ENCODE measurements at places on chromosomes 1 and 21. TPM values are rescaled to one million over a fixed set of nuclear protein-coding genes. Genes with fewer than 3 reads are reported as not detected.

DNA sequence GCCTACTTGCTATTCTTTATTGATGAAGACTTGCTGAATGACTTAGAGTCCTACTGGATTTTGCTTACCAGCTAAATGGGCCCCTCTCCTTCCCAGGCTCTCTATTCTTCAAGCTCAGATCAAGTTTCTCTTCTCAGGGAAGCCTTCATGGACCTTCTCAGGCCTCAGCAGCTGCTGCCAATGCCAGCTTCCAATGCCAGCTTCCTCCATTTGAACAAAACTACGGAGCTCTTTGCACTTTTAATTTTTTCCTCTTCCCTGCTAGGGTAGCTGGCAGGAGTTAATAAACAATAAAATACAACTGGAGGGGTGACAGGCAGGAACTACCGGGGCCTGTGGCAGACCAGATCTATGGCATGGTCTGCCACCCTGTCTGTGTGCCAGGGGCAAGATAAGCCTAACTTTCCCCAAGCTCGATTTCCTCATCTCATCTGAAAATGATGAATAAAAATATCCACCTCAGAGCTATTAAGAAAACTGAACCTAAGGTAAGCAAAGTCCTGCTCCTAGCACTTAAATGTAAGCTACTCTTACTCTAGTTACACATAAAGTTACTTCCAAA is 995 bp upstream of the IPO13 start:
- DNase-seq, result no peak
- H3K4me1 ChIP-seq, result peaks cover 49% of the 10 kb centered on the region
- H3K27me3 ChIP-seq, result no peaks in the 10 kb centered on the region
- peak overlapping the region; percentile 97 for H3K4me3 ChIP-seq

Gene HMGN1
- 313 TPM for total RNA-seq

GRCh38 chr1:20228314-20228825 is 42.1 kb upstream of the PLA2G2C start:
- no peaks in the 10 kb centered on the region for H3K36me3 ChIP-seq
- H3K27me3 ChIP-seq, result peaks cover 34% of the 10 kb centered on the region
- H3K27ac ChIP-seq, result no peak overlapping the region
- DNase-seq, result no peak
- no peak overlapping the region for H3K4me3 ChIP-seq
- H3K4me1 ChIP-seq, result no peaks in the 10 kb centered on the region

DNA sequence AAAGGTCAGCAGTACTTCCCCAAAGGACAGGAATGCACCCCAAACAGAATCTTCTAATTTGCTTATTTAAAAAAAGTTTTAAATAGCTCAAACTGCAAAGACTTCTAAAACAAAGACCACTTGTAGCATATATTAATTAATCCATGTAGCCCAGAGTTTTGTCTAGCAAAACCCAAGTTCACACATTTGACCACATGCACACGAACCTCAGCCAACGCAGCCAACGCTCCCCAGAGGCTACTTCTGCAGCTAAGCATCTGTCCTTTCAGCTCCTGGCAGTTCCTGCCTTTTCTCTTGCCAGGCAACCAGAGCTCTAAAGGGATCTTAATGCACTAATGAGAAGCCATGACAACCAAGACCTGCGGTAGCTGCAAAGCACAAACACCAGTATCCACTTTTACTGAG is 89.6 kb downstream of the RERE start:
- no peak for DNase-seq
- no peaks in the 10 kb centered on the region for H3K27me3 ChIP-seq
- H3K36me3 ChIP-seq, result peaks cover 8% of the 10 kb centered on the region
- H3K27ac ChIP-seq, result no peak overlapping the region
- H3K4me3 ChIP-seq, result no peak overlapping the region

DNA sequence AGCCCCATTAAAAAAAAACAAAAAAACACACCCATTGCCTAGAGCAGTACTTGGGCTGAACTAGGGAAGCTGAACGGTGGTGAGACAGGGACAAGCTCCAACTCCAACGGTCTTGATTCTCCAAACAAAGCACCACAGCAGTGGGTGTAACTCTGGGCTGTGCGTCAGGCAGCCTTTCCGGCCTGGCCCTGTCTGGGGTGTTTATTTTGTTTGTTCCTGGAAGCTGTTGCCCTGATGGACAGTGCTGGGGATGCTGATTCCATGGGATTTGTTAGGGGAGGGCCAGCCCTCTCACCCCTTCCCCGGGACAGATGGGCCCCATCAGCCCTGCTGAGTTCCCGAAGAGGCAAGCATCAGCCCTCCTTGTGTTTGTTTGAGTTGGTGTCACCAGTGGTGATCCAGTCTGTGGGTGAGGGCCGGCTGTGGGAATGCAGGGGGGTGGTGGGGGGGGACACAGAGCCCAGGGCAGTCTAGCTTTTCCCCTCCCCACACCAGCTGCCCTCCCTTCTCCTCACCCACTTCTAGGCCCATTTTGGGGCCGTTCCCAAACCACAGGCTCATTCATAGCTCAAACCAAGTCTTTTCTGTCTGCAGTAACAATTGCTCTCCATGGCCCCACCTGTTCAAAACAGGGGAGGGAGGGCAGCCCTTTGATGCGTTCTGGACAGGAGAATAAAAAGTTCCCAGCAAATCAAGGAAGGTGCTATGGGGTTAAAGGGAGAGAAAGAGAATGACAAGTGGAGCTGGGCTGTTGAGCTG is 4.5 kb downstream of the WNT2B start:
- H3K4me3 ChIP-seq, result no peak overlapping the region
- no peak overlapping the region for H3K27ac ChIP-seq
- H3K27me3 ChIP-seq, result peaks cover 25% of the 10 kb centered on the region
- H3K4me1 ChIP-seq, result no peaks in the 10 kb centered on the region

DNA sequence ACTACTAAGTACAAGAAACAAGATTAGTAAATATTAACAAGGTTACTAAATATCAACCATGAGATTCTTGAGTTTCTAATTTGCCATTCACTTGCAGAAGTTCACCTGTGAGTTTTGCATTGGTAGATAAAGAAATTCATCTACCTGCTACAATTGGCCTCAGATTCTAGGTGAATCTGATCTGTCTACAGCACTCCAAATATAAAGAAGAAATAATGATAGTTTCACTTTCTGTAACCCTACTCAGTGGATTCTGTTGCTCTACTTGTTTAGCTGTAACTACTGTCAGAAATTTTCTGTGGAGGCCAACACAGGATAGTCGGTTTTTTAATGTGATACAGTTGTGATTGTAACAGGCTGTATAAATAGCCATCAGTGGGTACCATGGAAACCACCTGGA is 118.6 kb downstream of the NR5A2 start:
- H3K4me3 ChIP-seq, result no peak overlapping the region
- no peak overlapping the region for H3K27ac ChIP-seq
- DNase-seq, result no peak
- no peaks in the 10 kb centered on the region for H3K27me3 ChIP-seq
- H3K36me3 ChIP-seq, result peaks cover 5% of the 10 kb centered on the region

GRCh38 chr1:156807627-156808026 is 9.0 kb downstream of the SH2D2A start:
- H3K4me3 ChIP-seq, result peak overlapping the region; percentile 79
- H3K27me3 ChIP-seq, result no peaks in the 10 kb centered on the region
- DNase-seq, result peak; percentile 51
- peaks cover 84% of the 10 kb centered on the region for H3K4me1 ChIP-seq
- peaks cover 66% of the 10 kb centered on the region for H3K36me3 ChIP-seq

Gene GCSAML
- not detected for total RNA-seq

Gene KCNK1
- total RNA-seq, result 2.1 TPM

GRCh38 chr1:29802181-29803068 is 566.1 kb downstream of the PTPRU start:
- H3K4me1 ChIP-seq, result no peaks in the 10 kb centered on the region
- H3K27ac ChIP-seq, result no peak overlapping the region
- H3K4me3 ChIP-seq, result no peak overlapping the region
- no peaks in the 10 kb centered on the region for H3K36me3 ChIP-seq
- no peak for DNase-seq

GRCh38 chr1:6962996-6963911 is 178.0 kb downstream of the CAMTA1 start:
- peak overlapping the region; percentile 74 for H3K27ac ChIP-seq
- peak; percentile 29 for DNase-seq
- H3K4me1 ChIP-seq, result peaks cover 12% of the 10 kb centered on the region
- no peaks in the 10 kb centered on the region for H3K36me3 ChIP-seq

Gene NR5A2
- 0.13 TPM for total RNA-seq

DNA sequence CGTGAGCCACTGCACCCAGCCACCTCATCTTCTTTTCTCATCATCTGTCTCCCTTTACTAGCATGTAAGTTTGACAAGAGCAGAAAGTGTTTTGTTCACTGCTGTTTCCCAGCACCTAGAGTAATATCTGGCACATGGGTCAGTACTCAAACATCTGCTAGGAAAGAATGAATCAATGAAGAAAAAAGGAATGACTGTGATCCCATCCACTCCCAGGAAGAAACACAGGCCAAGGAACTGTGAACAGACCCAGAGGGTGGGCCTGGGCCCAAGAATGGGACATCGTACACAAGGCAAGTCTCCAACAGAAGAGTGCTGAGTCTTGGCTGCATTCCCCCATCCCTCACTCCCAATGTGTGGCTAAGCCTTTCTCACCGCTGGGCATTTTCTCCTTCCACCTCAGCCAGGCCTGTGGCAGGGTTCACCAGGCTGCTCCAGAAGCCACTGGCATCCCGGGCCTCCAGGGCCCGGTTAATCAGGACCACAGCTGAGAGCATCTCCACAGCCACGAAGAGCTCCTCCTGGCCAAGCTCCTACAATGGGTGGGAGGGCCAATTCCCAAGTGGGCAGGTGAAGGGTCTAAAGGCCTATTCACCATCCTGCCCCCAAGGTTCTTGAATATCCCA is 18.4 kb downstream of the IQGAP3 start:
- H3K27ac ChIP-seq, result no peak overlapping the region
- no peak overlapping the region for H3K4me3 ChIP-seq
- H3K4me1 ChIP-seq, result peaks cover 5% of the 10 kb centered on the region

- no peaks in the 10 kb centered on the region for H3K27me3 ChIP-seq
- H3K36me3 ChIP-seq, result no peaks in the 10 kb centered on the region
- H3K4me1 ChIP-seq, result no peaks in the 10 kb centered on the region
- no peak overlapping the region for H3K4me3 ChIP-seq
- no peak overlapping the region for H3K27ac ChIP-seq
Observed at GRCh38 chr1:177891809-177892208, 78.0 kb downstream of the SEC16B start.

DNA sequence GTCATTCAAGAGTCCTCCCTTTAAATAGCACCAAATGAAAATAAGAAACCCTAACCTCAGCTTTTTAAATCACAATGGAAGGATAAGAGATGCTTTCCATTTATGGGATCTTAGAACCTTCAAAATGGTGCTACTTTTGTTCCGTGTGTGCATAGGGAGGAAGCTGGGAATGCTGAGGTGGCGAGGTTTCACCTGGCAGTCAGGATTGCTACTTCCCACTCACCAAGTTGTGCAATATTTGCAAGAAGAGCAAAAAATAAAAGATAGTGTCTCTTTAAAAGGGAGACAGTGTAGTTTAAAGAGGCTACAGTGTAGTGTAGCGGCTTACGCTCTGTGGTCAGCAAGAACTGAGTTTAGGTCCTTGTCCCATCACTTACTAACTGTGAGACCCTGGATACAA is 392.4 kb upstream of the ST6GALNAC5 start:
- no peak overlapping the region for H3K27ac ChIP-seq
- no peaks in the 10 kb centered on the region for H3K27me3 ChIP-seq
- no peak for DNase-seq
- no peaks in the 10 kb centered on the region for H3K4me1 ChIP-seq

GRCh38 chr1:82778612-82779011 is 977.9 kb downstream of the ADGRL2 start:
- no peak for DNase-seq
- no peak overlapping the region for H3K4me3 ChIP-seq
- no peak overlapping the region for H3K27ac ChIP-seq
- H3K27me3 ChIP-seq, result no peaks in the 10 kb centered on the region

- no peak overlapping the region for H3K27ac ChIP-seq
- no peak overlapping the region for H3K4me3 ChIP-seq
- no peaks in the 10 kb centered on the region for H3K36me3 ChIP-seq
- no peak for DNase-seq
Observed at GRCh38 chr1:162200096-162200847, 130.8 kb downstream of the NOS1AP start.

DNA sequence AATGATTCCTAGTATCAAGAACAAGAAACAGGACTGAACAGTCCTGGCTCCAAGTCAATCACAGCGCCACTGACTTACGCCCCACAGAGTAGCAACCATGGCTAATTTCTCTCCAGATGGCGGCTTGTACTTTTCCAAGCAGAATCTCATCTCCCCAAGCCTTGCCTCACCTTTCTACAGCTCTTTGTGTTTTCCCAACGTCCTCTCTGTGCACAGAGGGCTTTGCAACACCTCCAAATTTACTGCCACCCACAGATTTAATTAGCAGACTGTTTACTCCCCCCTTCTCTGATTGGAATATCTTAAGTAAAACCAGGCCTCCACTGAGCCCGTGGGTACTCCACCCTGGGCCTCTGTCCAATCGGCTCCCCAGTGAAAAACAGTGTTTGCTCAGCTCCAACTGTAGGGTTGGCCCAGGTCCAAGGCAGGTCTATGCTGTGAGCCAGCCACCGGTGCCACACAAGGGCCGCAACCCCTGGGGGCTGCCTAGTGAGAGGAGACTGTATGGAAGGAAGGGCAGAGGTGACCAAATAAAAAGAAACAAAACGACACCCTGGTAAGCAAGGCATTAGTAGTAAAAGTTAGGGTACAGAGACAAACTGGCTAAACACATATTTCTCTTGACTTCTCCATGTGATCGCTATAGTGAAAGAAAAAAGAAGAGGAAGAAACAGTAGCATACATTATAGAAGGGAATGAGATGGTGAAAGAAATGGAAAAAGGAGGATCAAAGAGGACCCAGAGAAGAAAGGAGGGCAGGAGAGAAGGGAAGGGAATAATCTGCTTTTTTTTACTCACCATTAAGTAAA is 128.4 kb upstream of the SOD1 start:
- H3K27me3 ChIP-seq, result peaks cover 8% of the 10 kb centered on the region
- H3K27ac ChIP-seq, result no peak overlapping the region
- H3K4me3 ChIP-seq, result no peak overlapping the region
- H3K4me1 ChIP-seq, result peaks cover 25% of the 10 kb centered on the region
- H3K36me3 ChIP-seq, result peaks cover 4% of the 10 kb centered on the region
- DNase-seq, result no peak

GRCh38 chr1:153881751-153882150 is 41.0 kb downstream of the GATAD2B start:
- no peaks in the 10 kb centered on the region for H3K4me1 ChIP-seq
- H3K4me3 ChIP-seq, result no peak overlapping the region
- no peak overlapping the region for H3K27ac ChIP-seq
- H3K27me3 ChIP-seq, result no peaks in the 10 kb centered on the region

Gene RUNX1
- total RNA-seq, result 116 TPM

GRCh38 chr1:81970416-81970815 is 169.7 kb downstream of the ADGRL2 start:
- H3K27me3 ChIP-seq, result no peaks in the 10 kb centered on the region
- H3K4me1 ChIP-seq, result no peaks in the 10 kb centered on the region
- H3K4me3 ChIP-seq, result no peak overlapping the region
- no peaks in the 10 kb centered on the region for H3K36me3 ChIP-seq

DNA sequence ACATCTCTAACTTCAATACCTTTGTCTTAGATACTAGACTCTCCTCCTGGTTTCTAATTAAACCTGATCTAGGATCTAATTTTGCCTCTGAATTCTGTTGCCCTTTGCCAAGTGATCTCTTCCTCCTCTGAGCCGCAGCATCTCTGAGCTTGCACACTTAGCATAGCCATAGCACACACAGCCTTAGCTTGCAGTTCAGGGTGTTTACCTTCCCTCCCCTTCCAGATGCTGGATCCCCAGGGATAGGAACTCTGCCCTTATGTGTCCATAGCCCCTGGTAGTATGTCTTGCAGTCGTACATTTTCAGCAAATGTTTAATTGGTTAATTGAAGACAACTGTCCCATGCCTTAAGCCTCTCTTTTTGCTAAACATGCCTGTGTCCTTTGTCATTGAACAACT is 30.3 kb downstream of the SELL start:
- H3K27me3 ChIP-seq, result no peaks in the 10 kb centered on the region

GRCh38 chr1:240794046-240794843 is 182.3 kb upstream of the GREM2 start:
- H3K4me3 ChIP-seq, result no peak overlapping the region
- DNase-seq, result no peak
- no peaks in the 10 kb centered on the region for H3K27me3 ChIP-seq
- no peak overlapping the region for H3K27ac ChIP-seq
